ENCODE measurements at places on chromosomes 2 and 18.

DNA sequence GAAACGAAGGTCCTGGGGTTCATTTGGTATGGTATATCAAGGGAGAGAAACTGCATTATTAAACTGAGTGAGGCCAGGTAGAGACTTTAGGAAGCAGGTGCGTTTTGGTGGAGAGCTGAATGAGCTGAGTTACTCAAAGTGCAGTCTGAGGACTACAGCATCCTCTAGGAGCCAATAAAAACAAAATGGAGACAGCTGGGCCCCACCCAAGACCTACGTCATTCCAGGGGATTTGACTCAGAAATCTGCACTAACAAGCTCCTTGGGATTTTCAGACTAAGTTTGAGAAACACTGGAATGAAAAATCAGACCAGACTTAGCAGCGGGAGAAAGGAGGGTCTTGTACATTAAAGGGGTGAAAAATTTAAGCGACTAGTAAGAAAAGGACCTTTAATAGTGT lies 131.5 kb downstream of the UXS1 start:
- no peak for DNase-seq

DNA sequence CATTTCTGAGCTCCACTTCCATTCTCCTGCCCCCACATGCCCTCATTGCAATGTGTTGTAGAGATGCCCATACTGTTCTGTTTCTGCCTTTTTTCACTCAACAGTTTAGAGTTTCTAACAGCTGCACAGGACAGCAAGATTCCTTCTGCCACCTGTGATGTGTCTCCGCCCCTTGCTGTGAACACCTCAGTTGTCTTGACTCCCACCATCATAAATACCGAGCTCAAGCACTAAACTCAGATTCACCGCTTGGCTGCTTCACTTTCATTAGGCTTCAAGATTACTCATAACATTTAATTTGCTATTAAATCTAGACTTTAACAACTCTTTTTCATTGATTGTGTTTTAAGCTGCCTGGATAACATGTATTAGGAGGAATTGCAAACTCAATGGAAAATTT lies 141.0 kb downstream of the MAP2 start:
- DNase-seq, result no peak

DNA sequence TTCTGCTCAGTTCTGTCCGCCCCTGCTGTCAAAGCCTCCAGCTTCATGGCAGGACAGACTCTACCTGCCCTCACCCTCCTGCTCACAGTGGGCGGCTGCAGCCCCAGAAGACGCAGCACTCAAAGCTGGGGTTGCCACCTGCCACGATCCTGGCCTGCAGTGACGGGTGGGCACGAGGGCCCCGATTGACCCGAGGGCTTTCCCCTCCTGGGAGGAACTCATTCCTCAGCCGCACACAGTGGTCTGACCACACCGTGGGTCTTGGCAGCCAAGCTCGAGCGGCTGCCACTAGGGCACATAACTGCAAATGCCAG lies 47.1 kb downstream of the HS6ST1 start:
- DNase-seq, result no peak

- no peak for DNase-seq
Measured at GRCh38 chr18:8221452-8221851, 387.8 kb upstream of the RAB12 start.

- no peak for DNase-seq
Measured at GRCh38 chr2:100483895-100484294, 13.6 kb downstream of the NMS start.

DNA sequence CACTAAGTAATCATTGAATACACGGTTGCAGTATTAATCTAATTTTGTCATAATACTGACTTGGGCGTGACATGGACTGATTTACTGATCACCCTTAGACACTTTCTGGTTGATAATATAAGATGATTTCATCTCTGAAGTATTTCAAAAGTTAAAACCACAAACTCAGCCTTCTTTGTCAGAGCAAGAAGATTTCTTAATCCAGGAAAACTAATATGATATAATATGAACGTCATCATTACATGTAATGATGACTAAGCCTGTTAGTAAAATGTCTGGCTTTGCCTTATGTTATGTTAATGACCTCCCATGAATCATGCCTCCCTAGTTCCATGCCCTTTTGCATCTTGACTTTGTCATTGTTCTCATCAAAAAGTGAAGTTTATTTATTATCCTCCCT lies 1325.0 kb upstream of the CDH2 start:
- DNase-seq, result no peak

- no peak for DNase-seq
Measured at GRCh38 chr2:220077488-220077887, 450.1 kb downstream of the SLC4A3 start.

GRCh38 chr2:142724186-142724585 lies 153.3 kb upstream of the KYNU start:
- no peak for DNase-seq

GRCh38 chr2:127055786-127056076 lies 51.2 kb downstream of the BIN1 start:
- no peak for DNase-seq

- no peak for DNase-seq
Measured at GRCh38 chr2:120231564-120231973, 8.4 kb upstream of the TMEM185B start.

DNA sequence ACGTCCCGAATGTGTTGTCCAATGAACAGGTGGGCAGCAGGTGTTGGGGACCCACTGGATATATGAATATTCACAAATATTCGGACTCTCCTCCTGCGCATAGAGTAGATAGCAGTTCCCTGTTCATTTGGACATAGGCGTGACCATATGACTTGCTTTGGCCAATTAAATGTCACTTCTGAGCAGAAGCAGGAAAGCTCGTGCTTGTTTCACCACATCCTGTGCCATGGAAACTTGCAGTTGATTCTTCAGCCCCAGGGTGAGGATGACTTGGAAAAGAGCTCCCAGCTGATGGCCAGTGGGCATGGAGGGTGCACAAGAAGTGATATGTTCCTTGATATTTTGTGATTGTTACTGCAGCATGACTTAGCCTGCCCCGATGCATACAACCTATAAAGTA lies 52.6 kb downstream of the PTPRM start:
- DNase-seq, result no peak

DNA sequence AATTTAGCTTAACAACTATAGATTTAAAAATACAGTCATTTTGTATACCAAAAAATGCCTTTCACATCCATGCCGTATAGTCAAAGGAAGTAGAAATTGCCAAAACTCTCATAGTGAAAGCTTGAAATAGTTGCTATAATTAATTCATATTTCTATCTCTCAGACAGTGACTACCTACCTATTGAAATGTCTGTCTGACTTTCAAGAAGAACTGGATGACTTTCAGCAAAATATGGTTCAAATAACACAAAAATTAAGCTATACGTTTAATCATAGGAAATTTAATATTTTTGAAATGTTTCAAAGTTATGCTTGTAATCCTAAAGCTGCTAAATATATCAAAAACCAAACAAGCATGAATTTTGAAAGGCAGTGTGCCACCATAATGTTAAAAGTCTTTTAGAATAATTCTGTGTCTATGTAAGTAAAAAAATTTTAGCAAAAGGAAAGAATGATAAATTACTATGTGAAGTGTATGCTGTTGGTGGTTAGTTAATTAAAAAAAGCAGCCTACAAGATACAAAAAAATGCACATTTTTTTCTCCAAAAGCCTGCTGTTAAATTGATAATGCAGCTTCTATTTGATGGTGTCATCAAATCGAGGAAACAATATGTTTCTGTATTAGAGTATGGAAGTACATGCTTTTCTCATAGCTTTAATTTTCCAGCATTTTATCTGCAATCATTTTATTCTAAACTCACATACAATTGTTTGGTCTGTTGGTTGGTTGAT lies 57.7 kb upstream of the ST6GAL2 start:
- no peak for DNase-seq

GRCh38 chr18:58378411-58379379 lies 250.2 kb downstream of the ALPK2 start:
- DNase-seq, result no peak

DNA sequence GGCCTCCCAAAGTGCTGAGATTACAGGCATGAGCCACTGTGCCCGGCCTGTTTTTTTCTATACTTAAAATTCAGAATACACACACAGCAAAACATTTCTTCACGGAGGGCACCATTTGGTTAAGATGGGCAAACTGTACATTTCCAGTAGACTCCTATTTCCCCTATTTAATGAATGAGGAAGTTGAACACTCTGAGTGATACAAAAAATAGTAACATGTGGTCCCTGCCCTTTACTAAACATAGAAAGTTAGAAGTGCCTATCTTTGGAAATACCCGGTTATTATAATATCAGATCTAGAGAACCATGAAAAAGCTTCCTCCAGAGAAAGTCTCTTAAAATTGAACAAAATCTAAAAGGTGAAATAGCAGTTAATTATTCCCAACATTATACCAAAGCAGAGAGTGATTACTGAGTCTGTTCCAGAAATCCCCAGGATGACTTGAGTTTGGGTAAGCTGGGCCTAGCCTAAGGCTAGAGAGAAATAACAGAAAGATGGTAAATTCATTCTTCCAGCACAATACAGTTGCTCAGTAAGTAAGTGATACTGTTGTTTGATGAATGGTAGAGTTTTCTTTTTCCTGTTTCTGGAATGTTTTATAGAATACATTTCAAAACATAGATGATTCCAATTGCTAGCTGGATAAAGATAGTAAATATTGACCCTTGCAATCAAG lies 23.3 kb upstream of the RMC1 start:
- no peak for DNase-seq

DNA sequence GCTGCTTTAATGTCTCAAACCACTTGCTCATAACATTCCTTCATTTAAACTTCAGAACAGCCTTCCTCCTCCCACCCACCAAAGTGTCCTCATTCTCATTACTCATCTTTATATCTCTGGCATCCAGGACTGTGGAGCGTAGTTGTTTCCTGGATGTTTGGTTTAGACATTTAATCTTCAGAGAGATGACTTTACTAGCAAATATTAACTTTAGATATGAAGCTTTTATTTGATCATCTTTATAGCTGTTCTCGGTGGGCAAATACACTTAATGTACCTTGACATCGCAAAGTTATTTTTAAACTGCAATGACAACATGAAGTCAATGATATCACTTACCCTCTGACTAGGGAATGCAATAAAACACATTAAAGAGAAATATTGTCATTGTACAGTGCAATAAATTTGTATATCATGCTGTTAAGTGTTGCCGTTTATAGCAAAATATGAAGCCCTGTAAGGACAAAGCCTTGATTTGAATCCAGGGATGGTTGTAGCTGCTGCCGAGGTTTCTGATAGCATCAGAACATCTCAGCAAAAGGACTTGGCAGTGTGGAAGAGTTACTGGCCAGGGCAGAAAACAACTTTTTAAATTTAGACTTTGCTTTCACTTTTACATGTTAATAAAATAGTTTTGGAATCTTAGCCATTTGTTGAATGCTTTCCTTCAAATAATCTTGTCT lies 4.6 kb upstream of the LAMA3 start:
- DNase-seq, result no peak

- DNase-seq, result no peak
Measured at GRCh38 chr2:232889876-232890401, 19.9 kb downstream of the SNORC start.

DNA sequence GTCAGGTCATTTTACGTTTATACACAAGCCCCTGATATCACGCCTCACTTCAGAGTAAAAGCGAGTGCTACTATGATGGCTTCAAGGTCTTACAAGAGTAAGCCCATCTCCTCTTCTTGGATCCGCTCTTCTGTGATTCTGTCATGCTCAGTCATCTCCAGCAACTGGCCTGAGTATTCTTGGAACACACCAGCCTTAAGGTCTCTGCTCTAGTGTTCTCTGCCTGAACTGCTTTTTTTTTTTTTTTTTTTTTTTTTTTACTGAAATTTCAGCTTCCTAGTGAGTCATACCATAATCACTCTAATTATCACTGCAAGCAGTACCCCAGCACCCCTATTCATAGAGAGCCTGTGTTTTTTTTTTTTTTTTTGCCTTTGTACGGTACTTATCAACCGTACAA lies 1228.9 kb downstream of the CNTNAP5 start:
- DNase-seq, result no peak

DNA sequence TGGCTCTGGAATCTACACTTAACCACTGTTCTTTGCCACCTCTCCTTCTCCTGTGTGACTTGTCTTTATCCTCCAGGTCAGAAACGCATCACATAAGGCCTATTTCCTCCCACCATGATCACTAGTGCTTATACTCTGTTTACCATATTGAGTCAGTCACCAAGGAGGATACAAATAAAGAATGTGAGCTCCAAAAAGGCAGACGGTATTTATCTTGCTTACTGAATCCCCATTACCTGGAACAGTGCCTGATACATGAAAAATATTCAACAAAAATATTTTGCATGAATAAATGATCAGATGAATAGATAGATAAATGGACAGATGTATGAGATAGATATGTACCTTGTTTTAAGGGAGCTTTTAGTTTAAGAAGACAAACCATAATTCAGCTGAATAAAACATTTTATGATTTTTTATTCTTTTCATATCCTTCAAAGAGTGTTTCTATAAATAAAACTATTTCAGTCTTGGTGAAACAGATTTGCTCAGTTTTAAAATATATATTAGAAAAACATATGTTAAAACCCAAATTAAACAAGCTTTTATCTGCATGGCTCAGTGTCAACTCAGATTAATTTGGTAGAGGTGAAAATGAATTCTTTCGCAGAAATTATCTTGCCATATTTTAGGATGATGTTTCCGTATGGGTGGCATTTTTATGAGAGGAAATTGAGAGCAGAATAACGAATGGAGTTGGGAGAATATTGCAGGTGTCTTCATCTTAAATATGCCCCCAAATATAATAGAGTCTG lies 799.9 kb downstream of the DCC start:
- no peak for DNase-seq

DNA sequence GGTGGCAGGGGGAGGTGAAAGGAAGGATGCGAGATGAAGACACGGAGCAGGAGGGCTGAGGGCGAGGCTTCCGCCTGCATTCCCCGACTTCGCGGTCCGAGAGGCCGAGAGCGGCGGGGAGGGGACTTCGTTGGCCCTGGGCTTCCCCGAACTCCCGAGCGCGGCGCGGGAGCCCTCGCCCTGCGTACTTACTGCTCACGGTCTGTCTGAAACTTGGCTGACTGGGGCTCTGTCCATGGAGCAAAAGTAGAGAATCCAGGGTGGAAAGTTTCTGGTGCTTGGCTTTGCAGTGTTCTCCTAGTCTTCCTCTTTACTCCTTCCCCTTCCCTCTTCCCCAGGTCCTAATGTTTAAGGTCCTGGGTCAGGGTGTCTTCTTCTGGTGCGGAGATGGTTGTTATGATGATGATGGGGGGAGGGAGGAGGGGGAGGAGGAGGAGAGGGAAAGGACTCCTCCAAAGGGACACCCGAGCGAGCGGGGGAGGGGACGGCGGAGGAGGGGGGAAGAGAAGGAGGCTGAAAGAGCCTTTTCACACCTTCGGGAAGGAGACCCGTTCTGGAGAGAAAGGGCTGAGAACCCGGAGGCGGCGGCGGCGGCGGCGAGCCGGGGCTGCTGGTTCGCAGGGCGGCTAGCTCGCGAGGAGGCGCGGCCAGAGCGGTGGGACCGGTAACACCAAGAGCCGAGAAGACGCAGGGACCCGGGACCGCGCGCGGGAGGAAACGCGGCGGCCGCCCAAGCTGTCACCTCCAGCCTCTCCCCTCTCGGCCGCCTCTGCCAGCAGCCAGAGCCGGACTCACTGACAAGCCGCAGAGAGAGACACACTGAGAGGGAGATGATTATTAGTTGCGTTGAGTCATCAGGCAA lies at the start of gene SATB2:
Gene SATB2 (minus strand): TSS at position 793 of the 862 bp plus-strand sequence. CDS start 1,902 bp downstream, outside the sequence.
- DNase-seq, result no peak

- no peak for DNase-seq
Measured at GRCh38 chr2:111145103-111145760, 24.5 kb downstream of the BCL2L11 start.
